Left colon (tissue), 2 donors: ENCODE measurements at places on chromosomes 11 and 22.

GRCh38 chr11:94786264-94787126 is 18.3 kb downstream of the AMOTL1 start:
- DNase-seq, result no peak

- no peak for DNase-seq
Observed at GRCh38 chr11:1084561-1085439, 10.1 kb downstream of the MUC2 start.

DNA sequence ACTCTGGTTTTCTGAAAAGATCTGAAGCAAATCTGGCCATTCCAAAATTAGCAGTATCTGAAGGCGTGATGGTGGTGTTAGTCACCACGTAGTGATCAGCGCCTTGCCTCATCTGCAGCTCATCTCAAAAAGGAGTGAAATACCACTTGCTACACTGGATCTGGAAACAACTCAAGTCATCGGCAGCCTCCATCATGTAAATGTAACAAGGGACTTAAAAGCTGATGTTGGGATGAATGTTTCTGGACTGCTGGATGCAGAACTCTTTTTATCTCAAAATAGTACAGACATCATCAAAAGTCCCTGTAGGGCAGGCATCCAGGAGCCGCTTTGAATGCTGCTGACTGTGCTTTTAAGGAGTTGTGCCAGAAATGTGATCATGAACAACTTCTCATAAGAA is 14.1 kb upstream of the APLP2 start:
- DNase-seq, result no peak

DNA sequence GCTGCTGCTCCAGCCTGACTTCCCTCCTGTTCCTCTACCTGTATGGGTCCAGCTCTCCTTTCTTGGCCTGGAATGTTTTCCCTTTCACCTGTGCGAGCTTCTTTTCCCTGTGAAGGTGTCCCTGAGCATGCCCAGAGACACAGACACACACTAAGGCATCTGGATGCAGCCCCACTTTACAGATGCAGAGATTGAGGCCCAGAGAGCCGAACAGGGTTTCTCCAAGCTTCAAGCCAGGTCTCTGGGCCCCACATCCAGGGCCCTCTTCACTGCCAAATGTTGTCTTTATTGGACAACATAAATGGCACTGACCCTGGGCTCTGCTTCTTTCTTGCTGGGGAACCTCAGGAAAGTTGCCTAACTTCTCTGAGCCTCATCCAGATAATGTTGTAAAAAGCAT is 561.6 kb downstream of the MIAT start:
- no peak for DNase-seq

GRCh38 chr22:30033137-30033536 is 47.1 kb upstream of the HORMAD2 start:
- DNase-seq, result no peak

- no peak for DNase-seq
Observed at GRCh38 chr11:63508009-63508408, 2.1 kb downstream of the LGALS12 start.

- no peak for DNase-seq
Observed at GRCh38 chr11:94455861-94456260, 37.8 kb downstream of the MRE11 start.

DNA sequence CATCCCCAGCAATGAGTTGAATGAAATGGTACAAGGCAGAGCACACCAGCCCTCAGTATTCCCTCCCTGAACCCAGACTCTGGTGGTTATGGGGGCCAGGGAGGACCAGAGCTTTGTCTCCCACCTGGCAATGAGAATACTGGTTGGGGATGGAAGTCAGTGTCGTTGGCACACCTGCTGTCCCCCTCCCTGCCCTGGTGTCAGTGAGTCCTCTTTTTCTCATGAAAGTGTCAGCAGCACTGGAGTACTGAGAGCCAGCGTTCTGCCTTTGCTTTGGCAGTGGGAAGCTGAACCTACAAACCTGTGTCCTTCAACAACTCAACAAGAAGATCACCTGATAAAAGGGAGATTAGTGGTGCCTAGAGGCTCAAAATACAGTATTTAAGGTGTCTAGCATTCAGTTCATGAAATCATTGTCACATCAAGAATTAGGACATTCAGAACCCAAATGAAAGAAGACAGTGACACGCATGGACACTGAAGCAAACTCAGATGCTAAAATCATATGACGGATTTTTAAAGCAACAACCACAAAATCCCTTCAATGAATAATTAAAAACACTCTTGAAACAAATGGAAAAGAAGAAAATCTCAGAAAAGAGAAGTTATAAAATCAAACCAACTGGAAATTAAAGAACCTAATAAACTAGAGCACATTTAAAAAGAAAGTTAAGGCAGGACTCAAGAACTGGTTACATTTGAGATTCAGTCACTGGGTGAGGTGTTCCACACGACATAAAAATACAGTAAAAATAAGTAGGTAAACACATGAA is 77.5 kb upstream of the VPREB1 start:
- no peak for DNase-seq

DNA sequence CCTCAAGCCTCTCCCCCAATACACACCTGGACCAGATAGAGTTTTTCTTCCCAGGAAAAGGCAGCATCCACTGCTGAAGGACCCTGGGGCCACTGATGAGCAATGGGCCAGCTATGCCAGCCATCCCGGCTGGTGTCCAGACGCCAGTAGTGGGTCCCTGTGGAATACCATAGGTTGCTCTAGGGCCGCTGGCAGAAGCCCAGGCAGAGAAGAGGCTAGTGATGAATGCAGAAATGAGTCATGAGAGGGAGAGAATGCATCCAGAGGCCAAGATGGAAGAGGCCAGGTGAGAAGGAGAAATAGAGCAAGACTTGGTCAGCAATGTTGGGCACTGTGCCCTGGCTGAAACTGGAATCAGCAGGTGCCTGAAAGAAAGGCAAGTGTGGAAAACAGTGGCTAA is 8.9 kb downstream of the HPX start:
- no peak for DNase-seq

DNA sequence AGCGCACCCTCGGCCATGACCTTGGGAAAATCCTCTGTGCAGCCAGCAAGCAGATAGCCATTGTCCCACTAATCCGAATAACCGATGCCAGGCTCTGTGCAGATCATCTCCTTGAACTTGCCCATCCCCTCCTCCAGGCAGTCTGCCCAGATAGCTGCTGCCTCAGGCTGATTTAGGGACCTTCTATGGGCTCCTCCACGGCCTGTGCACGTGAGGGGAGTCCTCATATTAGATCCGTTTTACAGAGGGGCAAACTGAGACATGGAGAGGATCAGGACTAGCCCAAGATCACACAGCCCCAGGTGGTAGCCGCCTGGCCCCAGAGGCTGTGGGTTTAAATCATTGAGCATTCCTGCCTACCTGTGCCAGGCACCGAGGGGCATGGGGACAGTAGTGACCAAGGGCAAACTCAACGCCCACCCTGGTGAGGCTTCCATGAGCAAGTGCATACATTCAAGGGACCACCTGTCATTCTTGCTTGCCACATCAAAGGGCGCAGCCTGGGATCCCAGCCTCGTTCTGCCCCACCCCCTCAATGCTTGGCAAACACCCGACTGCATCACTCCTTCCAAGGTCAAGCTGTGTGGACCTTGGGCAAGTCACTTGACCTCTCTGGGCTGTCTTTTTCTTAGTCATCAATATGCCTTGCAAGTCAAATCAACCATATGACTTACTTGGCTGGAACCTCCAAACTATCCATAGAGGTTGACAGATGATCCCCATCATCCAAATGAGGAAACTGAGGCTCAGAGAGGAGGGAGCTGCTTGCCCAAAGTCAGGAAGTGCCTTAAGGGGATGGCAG is 131.6 kb downstream of the MN1 start:
- no peak for DNase-seq

DNA sequence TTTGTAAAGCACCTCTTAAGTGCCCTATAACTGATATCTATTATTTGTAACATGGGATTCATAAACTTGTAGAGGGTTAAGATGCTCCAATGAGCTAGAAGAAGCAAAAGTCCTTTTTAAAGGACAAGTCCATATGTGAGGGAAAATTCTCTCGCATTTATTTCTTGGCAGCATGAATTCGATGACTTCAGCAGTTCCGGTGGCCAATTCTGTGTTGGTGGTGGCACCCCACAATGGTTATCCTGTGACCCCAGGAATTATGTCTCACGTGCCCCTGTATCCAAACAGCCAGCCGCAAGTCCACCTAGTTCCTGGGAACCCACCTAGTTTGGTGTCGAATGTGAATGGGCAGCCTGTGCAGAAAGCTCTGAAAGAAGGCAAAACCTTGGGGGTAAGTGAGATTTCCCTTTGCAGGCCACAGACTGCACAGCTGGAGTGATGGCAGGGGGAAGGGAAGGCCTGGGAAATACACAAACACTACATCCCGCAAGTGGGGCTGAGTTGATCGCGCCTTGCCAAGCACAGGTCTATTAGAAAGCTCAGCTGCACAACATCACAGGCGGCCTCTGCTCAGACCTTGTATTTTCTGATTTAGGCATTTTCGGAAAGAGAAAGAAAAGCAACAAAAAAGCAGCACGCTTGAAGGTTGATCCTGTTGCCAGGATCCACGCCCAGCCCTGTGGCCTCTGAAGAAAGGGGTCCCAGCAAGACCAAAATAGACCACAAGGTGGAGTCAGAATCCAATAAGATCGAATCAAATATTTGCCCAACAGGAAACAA is 1.5 kb downstream of the MS4A8 start:
- DNase-seq, result no peak

DNA sequence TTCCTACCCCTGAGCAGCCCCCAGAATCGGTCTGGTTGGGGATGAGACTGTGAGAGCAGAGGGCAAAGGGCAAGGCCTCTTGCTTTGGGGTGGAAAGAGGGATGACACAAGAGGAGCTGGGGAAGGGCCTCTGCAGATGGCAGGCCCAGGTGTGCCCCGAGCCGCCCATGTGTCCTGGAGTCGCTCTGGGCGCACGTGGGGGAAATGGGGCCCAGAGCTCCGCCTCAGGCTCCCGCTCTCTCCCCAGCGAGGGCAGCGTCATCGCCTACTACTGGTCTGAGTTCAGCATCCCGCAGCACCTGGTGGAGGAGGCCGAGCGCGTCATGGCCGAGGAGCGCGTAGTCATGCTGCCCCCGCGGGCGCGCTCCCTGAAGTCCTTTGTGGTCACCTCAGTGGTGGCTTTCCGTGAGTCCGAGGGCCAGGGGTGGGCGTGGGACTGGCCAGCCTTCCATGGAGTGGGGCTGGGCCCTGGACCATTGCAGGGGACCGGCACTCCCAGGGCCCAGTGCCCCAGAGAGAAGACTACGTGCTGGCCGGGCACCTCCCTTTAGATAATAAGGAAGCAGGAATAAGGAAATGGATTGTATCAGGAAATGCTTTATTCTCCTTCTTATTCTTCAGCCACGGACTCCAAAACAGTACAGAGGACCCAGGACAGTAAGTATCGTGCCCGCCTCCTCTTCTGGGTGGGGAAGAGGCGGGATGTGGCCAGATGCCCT is 30.1 kb downstream of the ST14 start:
- peak; percentile 82 for DNase-seq

DNA sequence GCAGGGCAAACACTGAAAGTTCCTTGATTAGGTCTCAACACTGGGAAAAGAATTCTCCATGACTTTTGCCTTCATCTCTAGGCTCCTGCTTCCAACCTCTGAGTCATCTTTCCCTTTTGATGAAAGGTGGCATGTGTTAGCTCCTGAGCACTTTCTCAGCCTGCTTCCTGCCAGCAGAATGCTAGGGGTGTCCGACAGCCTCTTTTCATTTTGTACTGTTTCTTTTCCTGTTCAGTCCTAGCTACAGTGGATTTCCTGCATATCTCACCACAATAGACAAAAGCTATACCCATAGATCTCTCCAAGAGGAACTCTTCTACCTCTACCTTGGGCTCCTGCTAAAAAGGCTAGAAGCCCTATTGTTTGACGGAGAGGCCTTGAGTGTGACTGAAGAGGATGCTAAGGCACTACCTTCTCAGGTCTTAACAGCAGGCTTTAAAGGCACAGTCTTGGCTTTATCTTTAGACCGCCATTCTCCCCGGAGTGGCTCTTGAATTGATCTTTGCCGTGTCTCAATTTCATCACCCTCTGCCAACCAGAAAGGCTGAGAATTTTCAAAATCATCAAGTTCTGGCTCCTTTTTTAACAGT is 145.5 kb downstream of the RBFOX2 start:
- DNase-seq, result no peak

GRCh38 chr11:61899146-61899841 is 7.9 kb upstream of the FADS3 start:
- peak; percentile 66 for DNase-seq

- DNase-seq, result no peak
Observed at GRCh38 chr11:62622476-62623089, 797 bp upstream of the B3GAT3 start.

- peak; percentile 24 for DNase-seq
Observed at GRCh38 chr22:22167791-22168189, 76.8 kb upstream of the VPREB1 start.

DNA sequence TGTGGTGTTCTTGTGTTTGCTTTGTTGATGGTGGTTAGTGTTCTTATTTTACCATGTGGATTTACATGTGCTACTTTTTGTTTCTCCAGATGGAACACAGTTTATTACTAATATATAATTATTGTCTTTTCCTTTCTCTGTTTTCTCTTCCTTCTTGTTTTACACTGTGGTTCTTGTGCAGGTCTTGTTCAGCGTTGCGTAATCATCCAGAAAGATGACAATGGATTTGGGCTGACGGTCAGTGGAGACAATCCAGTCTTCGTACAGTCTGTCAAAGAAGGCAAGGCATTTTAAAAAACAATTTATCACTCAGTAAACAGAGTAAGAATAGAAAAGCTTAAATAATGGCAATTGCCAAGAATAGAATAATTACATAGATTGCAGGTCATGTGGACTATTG is 84.4 kb downstream of the ARHGEF12 start:
- no peak for DNase-seq

DNA sequence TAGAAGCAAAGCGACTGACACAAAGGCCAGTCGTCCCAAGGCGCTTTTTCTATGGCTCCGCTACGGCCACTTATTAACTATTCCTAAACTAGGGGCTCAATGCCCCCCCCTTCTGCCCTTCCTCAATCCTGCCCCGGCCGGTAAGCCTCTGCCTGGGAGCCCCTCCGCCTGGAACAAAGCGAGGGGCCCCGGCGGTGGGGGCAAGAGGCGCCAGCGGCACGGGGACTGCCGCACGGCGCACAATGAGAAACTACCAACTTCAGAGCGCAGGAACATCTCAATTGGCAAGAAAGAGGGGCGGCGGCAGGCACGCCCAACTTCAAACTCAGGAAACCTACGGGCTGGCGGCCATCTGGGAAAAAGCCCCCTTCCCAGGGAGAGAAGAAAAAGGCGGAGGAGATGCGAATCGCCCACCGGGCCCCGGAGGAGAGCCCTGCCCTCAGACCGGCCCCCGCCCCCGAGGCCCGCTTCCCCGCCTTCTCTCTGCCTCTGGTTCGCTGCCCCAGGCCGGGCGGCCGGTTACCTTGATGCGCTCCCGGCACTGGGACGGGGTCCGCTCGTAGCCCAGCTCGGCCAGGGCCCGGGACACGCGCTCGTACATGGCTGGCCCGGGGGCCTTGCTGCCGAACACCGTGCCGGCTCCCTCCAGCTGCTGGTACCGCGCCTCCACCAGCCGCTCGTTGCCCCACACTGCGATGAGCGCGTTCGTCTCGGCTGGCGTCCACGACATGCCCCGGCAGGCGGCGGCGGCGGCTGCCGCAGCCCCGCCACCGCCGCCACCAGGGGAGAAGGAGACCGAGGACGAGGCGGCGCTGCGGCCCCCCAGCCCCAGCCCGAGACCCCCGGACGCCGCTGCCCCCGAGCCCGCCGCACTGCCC is 619 bp downstream of the MSANTD2 start:
- peak; percentile 36 for DNase-seq
